ENCODE measurements at places on chromosomes 1 and 21.

GRCh38 chr1:223014142-223014873 is 128.7 kb downstream of the TLR5 start:
- no peak for DNase-seq

- no peak for DNase-seq
Observed at GRCh38 chr1:53068314-53069099, 6.5 kb downstream of the PODN start.

- no peak for DNase-seq
Observed at GRCh38 chr1:206971029-206971655, 882 bp upstream of the FCAMR start.

DNA sequence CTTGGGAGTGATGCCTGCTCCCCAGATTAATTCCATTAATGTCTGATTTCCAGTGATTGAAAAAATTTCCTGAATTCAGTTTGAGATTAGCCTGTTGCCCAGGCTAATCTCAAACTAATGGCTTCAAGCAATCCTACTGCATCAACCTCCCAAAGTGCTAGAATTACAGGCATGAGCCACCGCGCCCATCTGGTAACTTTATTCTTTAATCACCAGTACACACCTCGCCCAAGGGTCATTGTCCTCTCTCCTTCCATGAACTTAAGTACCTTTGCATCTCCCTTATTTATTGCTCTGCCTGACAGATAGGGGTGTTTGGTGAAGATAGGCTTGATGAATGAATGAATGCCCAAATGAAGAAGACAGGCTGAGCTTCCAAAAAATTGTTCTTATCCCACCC is 366.5 kb downstream of the SIPA1L2 start:
- no peak for DNase-seq

- DNase-seq = no peak
Observed at GRCh38 chr1:180974236-180974635, 48.4 kb downstream of the STX6 start.

GRCh38 chr1:201499795-201500669 is 6.9 kb downstream of the CSRP1 start:
- DNase-seq = no peak

GRCh38 chr1:71417421-71417820 is 336.6 kb upstream of the ZRANB2 start:
- DNase-seq = no peak

GRCh38 chr1:22137004-22137720 is 5.7 kb downstream of the WNT4 start:
- no peak for DNase-seq

DNA sequence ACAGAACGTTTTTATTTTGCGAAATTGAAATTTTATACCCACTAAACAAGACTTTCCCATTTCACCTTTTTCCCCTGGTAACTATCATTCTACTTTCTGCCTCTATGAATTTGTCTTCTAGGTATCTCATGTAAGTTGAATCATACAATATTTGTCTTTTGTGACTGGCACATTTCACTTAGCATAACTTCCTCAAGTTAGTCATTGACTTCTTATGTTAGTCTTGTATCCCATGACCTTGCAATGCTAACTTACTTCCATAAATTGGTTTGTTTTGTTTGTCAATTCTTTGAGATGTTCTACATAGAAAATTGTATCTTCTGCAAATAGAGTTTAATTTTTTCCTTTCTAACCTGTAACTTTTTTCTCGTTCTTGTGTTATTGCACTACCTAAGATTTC is 26.9 kb downstream of the SH3BP5L start:
- DNase-seq = no peak

- DNase-seq = no peak
Observed at GRCh38 chr1:32619701-32620485, 30.5 kb downstream of the ZBTB8OS start.

- no peak for DNase-seq
Observed at GRCh38 chr1:112239683-112240330, 156.2 kb upstream of the CTTNBP2NL start.

DNA sequence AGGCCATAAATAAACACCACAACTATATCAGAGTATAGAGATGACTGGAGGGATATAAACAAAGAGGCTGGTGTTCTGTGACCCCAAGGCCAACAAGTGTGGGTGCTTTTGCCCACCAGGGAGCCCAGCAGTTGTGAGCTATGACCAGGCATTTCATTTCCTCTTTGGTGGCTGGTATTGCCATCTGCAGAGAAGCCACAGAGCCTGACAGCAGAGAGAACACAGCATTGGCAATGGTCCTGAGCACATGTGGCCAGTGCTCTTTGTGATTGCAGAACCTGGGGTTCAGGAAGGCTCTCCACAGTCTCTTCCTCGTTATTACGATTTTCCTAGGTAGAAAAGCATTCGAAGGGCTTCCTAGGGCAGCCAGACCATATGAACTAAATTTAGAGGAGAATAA is 112.3 kb downstream of the TM2D1 start:
- DNase-seq = no peak

- no peak for DNase-seq
Observed at GRCh38 chr1:204198348-204199340, 2.4 kb upstream of the KISS1 start.

DNA sequence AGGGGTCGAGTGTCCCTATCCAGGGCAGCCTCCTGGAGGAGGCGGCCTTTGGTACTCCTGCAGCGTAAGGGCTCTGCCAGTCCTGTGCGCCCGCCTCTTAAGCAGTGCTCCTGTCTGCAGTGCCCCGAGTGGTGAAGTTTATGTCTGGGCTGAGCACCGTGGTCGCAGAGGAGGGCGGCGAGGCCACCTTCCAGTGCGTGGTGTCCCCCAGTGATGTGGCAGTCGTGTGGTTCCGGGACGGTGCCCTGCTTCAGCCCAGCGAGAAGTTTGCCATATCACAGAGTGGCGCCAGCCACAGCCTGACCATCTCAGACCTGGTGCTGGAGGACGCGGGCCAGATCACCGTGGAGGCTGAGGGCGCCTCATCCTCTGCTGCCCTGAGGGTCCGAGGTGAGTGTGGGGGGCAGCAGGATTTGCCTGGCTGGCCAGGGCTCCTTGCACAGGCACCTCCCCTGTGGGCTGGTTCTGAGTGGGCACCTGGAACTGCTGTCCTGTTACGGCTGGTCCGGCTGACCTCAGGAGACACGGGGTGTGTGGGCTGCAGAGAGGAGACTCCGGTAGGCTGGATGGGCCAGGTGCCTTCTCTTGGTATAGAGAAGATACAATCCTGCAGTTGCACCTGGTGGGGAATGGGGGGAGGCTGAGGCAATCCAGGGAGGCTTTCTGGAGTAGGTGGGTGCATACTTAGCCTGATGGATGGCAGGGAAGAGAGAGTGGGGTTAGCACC is 66.8 kb downstream of the OBSCN start:
- DNase-seq = no peak

DNA sequence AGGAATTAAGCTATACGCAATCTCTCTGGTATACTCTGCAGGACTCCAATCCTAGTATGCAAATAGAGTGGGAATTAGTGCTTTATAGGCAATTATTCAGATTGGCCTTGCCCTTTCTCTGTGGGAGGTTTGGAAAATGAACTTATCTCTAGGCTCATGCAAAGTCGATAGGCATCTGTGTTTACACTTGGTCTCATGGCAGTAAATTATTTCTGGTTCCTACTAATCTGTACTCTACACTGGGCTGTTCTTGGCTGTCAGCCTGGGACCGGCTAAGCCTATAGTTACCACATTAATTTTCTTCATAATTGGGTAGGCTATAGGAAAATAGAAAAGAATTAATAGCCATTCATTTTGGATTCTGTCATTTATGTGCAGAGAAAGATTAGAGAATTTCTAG is 544.6 kb downstream of the AMY1C start:
- no peak for DNase-seq

DNA sequence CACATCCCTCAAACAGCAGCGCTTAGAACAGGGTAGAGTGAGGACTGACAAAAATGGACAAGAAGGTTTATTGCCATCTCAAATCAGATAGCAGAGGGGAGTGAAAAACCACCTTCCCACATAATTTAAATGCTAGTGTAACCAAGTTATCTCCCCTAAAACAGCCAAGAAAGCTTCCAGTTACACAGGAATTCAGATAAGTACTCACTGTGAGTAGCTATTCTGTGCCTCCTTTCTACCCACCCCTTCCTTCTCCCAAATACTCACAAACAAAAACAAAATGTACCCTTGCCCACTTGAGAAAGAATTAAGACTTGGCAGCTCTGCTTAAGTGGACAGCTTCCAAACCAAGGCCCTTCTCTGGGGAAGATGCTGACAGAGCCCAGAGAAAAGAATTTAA is 9.1 kb downstream of the OTUD7B start:
- DNase-seq = no peak

- DNase-seq = no peak
Observed at GRCh38 chr21:45638707-45639106, 4.8 kb upstream of the PCBP3 start.

DNA sequence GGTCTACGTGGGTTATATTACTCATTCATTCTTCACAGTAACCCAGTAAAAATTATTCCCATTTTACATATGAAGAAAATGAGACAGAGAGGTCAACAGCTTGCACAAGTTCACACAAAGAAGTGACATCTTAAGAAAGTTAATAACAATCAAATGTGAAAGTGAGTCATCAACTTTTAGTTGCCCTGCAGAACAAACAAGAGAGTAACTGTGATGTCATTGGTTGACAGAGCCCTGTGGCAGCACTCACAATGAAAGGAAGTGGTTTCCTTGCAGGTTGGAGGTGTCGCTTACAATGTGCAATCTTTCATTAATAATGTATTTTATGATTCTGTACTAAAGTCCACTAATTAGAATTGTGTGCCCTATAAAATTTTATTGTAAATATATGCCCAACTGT is 369.6 kb downstream of the RYR2 start:
- DNase-seq = peak; percentile 18

- DNase-seq = peak; percentile 74
Observed at GRCh38 chr21:43810505-43811261, 21.3 kb downstream of the RRP1 start.

DNA sequence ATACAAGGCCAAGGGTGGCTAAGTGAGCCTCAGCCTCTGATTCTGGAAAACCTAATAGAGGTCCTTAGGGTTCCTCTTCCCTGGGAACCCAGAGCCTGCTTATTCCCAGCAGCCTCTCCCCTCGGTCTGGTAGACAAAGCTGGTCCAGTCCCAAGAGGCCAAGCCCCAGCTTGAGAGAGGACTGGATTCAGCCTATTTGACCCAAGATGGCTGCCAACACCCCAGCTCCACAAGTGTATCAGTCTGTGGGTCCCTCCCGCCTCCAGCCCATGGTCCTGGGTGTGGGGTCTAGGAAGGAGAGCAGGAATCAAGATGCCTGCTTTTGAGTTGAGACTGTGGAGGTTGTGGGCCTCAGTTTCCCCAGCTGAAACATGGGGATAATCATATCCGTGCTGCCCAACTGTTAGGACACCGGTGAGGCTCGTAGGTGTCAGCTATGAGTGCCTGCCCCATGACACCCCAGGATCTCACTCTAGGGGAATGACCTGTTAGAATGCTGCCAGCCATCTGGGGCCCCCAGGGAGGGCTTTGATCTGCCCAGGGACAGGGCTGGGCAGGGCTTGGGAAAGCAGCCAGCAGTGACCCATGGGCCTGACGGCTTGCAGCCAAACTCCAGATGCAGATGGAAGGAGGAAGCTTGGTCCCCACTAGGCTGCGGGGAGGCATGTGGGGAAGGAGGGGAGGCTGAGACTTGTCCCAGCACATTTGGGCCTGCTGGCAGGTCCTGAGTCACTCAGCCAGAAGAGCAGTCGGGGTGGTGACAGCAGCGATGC is 45.4 kb downstream of the NUAK2 start:
- DNase-seq = no peak

DNA sequence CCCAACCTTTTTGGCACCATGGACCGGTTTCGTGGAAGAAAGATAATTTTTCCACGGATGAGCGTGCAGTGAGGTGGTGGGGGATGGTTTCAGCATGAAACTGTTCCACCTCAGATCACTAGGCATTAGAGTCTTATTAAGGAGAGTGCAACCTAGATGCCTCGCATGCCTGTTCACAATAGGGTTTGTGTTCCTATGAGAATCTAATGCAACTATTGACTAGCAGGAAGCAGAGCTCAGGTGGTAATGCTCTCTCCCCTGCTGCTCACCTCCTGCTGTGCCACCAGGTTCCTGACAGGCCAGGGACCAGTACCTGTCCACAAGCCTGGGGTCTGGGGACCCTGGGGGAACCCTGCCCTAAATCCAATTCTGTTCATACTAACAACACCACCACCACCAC is 377.8 kb downstream of the OLFM3 start:
- no peak for DNase-seq

- DNase-seq = no peak
Observed at GRCh38 chr1:224447251-224447650, 12.7 kb upstream of the WDR26 start.

- no peak for DNase-seq
Observed at GRCh38 chr1:214451596-214451995, 99.8 kb downstream of the PTPN14 start.

DNA sequence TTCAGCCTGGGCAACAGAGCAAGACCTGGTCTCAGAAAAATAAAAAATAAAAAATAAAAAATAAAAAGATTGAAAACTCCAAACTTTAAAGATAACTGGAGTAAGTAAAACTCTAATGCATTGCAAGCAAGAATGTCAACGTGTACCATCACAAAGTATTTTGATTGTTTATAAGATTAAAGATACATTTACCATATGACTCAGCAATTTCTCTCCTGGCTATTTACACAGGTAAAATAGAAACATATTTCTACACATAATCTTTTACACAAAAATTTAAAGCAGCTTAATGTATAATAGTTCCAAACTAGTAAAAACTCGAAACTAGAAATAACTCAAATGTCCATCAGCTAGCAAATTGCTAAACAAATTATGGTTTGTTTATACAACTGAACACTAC is 456.1 kb upstream of the RGS18 start:
- no peak for DNase-seq

DNA sequence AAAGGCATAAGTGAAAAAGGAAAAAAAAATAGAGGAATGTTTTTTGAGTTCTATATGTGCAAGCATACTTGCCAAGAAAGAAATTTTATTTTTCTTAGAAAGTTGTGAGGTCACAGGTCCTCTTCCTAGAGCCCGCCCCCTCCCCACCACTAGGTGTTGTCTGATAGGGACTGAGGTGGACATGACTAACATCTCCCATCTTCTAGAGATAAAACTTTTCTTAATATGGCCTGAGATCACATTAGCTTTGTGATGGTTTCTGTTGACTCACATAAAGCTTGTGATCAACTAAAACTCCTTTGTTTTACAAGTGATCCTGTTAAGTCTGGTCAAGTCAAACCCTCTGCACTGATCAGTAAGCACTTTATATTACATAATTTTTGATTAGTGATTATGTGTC is 33.4 kb upstream of the CITED4 start:
- DNase-seq = no peak

DNA sequence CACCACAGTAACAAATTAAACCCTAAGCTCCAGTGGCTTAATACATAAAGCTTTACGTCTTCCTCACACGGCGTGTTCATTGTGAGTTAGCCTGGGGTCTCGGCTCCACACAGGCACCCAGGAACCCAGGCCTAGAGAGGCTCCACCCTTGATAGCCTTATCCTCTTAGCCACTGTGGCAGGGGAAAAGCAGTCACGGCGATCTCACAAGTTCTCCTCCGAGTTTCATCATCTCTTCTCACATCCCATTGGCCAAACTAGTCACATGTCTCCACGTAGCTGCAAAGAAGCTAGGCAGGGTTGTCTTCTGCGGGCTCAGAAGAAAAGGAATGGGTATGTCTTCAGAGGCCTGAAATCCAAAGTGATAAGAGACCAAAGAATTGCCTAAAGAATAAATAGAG is 122.3 kb upstream of the GRIK3 start:
- DNase-seq = no peak

GRCh38 chr1:82947278-82947677 is 1051.7 kb downstream of the TTLL7 start:
- no peak for DNase-seq

GRCh38 chr1:233480198-233480597 is 133.7 kb upstream of the KCNK1 start:
- DNase-seq = no peak
